ENCODE measurements at places on chromosomes 13 and 19.
A peak's percentile ranks its signal among the peaks of the same experiment; 100 is the strongest.

DNA sequence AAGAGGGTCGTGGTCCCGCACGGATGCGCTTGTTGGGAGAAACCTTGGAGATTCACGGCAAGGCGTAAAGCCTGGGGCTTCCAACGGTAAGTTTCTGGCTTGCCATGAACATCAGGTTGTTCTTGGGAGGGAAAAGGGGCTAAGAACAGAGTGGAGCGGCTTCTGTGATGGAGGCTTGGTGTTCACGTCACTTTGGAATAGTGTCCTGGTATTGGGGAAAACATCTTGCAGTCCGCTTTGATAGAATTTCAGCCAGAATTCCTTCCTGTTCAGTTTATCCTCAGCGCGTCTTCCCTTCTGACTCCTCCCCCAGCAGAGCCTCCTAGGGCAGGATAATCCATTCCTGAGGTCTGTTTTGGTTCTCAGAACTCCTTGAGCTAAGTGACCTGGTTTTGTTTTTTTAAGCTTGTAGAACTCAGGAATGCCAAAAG is 2.0 kb downstream of the KCTD15 start:
- no peak for DNase-seq

DNA sequence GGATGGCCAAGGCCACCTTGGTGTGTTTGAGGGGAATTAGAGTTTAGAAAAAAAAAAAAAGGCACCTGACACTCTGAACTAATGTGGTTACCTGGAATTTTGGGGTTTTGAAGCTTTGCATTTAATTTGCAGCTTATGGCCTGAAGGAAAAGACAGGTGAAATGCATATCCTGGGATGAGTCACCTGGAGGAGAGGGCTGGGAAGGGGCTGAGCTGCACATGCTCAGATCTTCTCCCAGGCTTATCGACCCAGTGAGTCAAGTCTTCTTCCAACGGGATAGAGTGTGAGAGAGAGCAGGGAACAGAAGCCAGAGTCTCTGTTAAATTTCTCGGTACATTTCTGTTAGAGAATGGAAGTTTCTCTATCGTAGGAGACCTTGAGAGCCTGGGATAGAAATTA is 29.7 kb upstream of the ALOX5AP start:
- DNase-seq = no peak

DNA sequence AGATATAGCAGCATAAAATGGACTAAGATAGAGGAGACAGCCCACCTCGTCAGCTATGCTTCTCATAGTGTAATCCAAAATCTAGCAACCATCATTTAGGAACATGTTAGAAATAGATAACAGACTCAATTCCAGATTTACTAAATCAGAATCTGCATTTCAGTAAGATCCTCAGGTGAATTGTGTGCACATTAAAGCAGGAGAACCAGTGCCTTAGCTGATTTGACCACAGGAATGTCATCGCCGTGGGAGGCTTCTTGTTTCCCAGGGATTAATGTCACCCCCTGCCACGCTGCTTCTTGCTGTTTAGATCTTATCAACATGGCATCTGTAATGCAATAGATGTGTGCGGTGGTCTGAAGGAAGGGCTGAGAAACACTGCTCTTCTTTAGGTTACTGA is 84.0 kb downstream of the GPC5 start:
- DNase-seq = no peak

GRCh38 chr19:57053401-57053800 is 66.4 kb upstream of the USP29 start:
- no peak for DNase-seq

DNA sequence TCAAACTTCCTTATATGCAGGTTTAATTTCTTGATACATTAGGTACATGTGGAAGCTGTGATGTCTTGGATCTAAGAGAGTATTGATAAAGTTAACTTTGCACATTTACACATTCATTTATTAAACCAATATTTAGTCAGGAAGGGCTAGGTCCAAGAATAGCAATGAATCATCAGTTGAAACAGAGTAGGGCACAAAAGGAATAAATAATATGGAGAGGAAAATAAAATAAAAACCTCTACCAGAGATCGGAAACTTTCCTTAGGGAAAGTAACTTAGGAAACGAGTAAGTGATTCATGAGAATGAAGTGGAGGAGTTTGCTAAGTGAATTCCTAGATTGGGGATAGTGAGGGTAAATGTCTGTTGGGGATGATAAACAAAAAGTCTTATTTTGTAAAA is 259.4 kb upstream of the DACH1 start:
- no peak for DNase-seq

GRCh38 chr19:5142725-5143097 is 173.8 kb downstream of the KDM4B start:
- no peak for DNase-seq

- no peak for DNase-seq
These were observed 302.5 kb upstream of the SLITRK5 start for GRCh38 chr13:87368639-87369038.

GRCh38 chr13:97028441-97029299 is 34.4 kb upstream of the OXGR1 start:
- DNase-seq = no peak

DNA sequence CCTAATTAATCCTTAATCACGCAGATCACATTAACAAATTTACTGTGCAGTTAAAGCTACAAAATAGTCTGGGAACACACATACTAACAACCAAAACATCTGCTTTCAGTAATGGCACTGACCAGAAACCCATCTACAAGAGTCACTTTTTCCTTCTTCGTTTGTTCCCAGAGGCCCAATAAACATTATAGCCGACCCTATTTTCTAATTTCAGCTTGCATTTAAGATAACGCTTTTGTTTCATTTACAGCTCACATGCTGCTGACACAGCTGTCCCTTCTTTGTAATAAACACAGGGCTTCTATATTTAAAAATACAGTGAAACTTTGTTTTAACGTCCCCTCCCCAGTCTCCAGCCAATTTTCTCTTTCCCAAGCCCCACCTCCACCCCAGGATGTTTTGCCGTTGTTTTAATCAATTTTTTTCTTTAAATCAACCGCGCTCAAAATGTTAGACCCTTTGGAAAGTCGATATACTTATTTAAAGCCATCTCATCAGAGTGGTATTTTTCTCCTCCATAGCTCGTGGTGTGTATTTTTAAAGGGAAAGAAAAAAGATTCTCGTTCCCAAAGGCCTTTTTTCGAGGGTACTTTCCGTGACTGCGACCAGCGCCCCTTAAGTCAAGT is 1.7 kb upstream of the WBP4 start:
- DNase-seq = no peak

GRCh38 chr19:19224852-19225494 is 13.2 kb downstream of the NCAN start:
- DNase-seq = peak; percentile 54

- DNase-seq = no peak
These were observed 5.4 kb upstream of the JSRP1 start for GRCh38 chr19:2261438-2262172.

- no peak for DNase-seq
These were observed 4.4 kb upstream of the KCNN4 start for GRCh38 chr19:43784981-43785808.

DNA sequence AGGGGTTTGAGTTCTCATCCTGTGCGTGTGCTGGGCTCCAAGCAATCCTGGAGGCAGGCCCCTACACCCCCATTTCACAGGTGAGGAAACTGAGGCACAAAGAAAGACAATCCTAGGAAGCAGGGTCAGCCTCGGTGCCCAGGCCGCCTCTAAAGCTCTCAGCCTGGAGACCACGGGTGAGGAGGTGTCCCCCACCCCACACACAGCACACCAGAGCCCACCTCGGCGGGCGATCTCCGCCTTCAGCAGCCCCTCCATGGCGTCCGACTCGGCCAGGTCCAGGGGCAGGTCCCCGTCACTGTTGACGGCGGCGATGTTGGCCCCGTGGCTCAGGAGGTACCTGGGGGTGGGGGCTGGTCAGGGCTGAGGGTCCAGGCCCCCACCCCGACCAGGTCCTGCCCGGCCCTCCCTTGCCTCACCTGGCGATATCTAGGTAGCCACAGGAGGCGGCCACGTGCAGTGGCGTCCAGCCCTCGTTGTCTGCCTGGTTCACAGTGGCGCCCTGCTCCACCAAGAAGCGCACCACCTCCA is 5.1 kb downstream of the PPP1R12C start:
- no peak for DNase-seq

DNA sequence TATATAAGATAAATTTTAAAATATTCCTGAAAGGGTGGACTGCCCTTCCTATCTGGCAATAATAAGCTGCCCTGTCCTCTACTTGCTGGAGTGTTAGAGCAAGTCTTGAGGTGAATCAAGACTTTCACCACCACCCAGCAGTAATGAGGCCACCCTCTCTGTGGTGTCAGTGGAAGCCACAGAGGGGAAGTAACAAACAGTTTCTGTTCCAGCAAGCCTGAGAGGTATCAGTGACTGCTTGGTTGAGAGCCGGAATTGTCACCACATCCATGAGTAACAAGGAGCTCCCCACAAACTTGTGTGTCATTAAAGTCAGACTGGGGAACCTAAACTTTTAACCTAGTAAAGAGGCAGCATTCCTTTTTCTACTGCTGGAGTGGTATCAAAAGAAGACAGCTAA is 532.7 kb upstream of the SPRY2 start:
- DNase-seq = no peak

GRCh38 chr19:56566904-56567273 is 379 bp upstream of the ZNF470 start:
- no peak for DNase-seq

DNA sequence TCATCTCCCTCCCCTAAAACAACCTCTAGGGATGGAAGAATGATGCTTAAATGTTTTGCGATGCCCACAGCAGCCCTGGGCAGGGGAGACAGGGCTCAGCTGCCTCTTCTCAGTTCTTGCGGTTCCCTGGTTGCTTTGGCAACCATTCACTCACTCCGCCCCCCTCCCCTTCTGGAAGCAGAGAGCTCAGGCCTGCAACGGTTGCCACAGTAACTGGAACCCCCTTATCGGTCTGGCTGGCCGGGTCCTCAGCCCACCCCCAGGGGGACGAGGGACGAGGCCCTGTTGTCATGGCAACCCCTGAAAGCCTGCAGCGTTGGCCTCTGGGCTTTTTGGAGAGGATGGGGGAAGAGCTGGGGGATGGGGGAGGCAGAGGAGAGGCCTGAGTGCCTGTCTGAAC is 19.5 kb downstream of the NOVA2 start:
- DNase-seq = no peak

DNA sequence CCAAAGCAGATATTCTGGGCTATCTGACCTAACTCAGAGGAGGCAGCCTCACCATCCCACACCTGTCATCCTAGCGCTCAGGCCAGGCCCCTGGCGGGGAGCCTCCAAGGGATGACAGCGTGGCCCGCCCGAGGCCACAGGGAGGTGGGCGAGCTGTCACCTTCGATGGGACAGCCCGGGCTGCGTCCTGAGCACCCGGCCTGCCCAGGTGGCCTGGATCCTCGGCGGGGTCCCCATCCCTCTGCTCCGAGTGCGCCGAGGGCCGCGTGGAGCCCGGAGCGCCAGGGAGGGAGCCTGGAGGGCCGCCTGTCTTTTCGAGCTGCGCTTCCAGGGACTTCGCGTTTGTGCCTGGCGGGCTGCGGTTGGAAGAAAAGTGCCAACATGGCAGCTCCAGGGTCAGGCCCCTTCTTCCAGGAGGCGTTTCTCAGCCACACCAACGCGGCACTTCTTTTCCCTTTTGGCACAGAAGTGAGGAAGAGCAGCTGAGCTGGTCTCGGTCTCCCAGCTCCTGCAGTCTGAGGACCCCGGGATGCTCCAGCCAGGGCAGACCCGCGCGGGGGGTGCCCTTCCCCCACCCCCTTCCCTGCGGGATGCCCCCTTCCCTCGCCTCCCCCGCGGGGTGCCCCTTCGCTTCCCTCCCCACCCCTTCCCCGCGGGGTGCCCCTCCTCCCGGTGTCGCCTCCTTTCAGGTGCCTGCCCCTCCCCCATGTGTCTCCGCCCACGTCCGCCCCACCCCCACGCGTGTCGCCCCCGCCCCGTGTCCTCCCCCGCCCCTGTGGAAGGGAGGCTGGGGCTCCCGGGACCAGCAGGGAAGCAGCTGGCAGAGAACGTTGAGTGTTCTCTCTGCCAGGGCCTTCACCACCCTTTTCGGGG is 42.3 kb downstream of the GJA3 start:
- DNase-seq = no peak

GRCh38 chr13:99522298-99522697 is 21.0 kb downstream of the TM9SF2 start:
- DNase-seq = no peak

GRCh38 chr13:99417201-99418102 is 83.8 kb upstream of the TM9SF2 start:
- no peak for DNase-seq

DNA sequence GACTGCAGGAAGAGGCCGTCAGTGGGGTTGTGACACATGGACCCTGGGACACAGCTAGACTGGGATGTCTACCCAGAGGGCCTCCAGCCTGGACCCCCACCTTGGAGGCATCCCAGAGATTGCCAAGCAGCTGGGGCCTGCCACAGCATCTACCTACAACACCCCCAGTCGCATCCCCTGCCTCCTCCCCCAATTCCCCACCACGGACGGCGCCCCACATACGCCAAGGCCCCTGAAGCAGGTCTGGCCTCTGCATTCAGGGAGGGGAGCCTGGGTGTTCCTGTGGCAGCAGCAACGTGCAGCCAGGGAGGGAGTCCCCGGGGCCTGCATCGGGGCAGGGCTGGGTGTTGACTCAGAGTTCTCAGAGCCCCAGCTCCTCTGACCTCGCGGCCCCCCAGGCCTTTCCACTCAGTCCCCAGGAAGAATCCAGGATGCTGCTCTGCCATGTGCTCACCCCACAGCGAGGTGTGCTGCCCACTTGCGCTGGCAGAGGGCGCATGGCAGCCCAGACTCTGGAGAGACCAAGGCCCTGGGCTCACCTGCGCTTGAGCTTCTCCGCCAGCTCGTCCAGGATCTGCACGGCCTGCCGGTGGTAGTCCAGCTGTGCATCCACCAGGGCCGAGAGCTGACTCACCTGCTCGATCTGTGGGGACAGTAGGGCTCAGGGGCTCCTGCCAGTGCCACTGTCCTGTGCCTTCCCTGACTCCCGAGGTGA is 19.6 kb downstream of the MPND start:
- DNase-seq = no peak

DNA sequence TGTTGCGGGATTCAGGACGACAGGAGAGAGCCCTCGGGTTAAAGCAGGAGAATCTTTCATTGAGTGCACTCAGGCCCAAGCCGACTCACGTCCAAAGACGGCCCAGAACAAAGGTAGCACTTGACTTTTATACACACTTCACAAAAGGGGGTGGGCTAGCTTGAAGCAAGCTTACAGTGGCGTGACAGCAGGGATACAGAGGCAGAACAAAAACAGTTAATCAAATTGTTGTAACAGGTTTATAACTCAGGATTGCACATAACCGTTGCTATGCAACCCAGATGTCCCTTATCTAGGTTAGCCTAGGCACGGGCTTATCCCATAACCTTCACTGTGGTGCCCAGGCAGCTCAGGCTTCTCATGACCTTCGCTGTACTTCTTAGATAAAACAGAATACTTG is 2.0 kb downstream of the MED25 start:
- DNase-seq = no peak

- DNase-seq = no peak
These were observed 47.6 kb downstream of the CEP89 start for GRCh38 chr19:32924200-32924599.

- no peak for DNase-seq
These were observed 15.2 kb downstream of the C19orf12 start for GRCh38 chr19:29699861-29700260.

GRCh38 chr19:57302727-57303401 is 17.4 kb upstream of the ZNF543 start:
- DNase-seq = no peak

GRCh38 chr19:11205939-11206570 is 8.7 kb upstream of the KANK2 start:
- no peak for DNase-seq

- DNase-seq = no peak
These were observed 131.5 kb downstream of the IER2 start for GRCh38 chr19:13281567-13282291.
